ENCODE measurements at places on chromosomes 16 and 17.

GRCh38 chr17:59846394-59847165 lies 46.2 kb downstream of the TUBD1 start:
- no peak for DNase-seq

DNA sequence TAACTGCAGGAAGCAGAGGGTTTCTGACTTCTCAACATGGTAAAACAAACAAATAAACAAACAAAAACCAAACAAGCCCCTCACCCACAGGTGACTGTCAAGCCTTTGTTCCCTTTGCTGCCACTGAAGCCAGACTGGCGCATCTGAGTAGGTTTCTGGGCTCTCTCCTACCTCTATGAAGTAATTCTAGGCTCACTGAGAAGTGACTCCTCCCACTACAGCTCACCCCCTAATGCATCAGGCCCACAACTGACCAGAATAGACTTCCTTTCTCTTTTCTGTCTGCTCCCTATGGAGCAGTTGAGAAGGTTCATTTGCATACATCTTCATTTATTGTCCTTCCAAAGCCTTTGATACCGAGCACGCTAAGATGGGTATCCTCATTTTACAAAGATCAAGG lies 77.0 kb upstream of the CCL2 start:
- DNase-seq = no peak

GRCh38 chr16:1182950-1183907 lies 30.3 kb downstream of the CACNA1H start:
- no peak for DNase-seq

- no peak for DNase-seq
Observed at GRCh38 chr17:79601604-79602424, 9.0 kb downstream of the RBFOX3 start.

DNA sequence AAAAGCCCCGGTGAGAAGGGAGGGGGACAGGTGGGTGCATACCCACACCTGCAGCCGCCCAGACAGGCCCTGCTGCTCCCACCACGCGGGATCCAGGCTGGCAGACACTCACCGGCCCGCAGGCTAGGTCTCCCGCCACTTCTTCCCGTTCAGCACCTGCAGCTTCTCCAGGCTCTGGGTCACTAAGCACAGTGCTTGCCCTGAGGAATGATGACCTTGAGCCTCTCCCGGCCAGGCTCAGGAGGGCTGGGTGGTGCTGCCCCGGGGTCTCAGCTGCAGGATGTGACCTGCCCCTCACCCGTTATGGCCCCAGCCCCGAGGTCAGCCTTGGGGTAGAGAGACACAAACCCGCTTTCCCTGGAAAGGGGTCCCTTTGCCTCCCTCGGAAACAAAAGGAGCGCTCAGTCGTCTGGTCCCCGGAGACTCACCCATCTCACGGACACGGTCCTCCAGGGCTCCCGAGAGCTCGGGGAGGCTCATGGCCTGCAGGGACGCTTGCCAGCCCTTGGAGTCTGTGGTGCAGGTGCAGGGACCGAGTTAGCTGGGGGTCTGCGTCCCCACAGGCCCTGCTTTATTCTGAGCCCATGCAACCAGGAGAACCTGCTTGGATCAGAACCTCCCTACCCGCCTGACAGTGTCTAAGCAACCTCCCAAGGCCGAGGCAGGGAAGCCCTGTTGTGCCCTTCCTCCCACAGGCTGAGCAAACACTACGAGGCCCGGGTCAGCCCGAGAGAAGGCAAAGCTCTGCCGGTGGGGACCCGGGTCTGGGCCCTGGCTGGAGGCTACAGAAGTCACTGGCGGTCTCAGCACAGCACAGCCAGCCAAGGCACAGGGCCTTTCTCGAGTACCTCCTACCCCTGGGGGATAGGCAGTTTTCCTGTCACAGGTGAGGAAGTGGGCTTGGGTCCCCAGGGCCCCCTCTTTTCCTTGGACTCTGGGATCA lies 3.8 kb downstream of the NUDT16L1 start:
- DNase-seq = no peak
